ENCODE measurements at places on chromosomes 7 and 10. TPM values are rescaled to one million over a fixed set of nuclear protein-coding genes. Genes with fewer than 3 reads are reported as not detected.

- DNase-seq = no peak
These were observed 20.4 kb downstream of the NPVF start for GRCh38 chr7:25207887-25208286.

SEMA3A gene
- 33.0 TPM for total RNA-seq

KIF11 gene
- 5.3 TPM for total RNA-seq

TMEM236 gene
- total RNA-seq = under 0.01 TPM

FAM237B gene
- total RNA-seq = under 0.01 TPM
